Right cardiac atrium (tissue), 5 donors: ENCODE measurements at places on chromosomes 11 and 22.

GRCh38 chr11:95937358-95937757 is 13.5 kb upstream of the MTMR2 start:
- no peak for DNase-seq

GRCh38 chr22:41481131-41481830 is 12.4 kb downstream of the ACO2 start:
- DNase-seq, result no peak

DNA sequence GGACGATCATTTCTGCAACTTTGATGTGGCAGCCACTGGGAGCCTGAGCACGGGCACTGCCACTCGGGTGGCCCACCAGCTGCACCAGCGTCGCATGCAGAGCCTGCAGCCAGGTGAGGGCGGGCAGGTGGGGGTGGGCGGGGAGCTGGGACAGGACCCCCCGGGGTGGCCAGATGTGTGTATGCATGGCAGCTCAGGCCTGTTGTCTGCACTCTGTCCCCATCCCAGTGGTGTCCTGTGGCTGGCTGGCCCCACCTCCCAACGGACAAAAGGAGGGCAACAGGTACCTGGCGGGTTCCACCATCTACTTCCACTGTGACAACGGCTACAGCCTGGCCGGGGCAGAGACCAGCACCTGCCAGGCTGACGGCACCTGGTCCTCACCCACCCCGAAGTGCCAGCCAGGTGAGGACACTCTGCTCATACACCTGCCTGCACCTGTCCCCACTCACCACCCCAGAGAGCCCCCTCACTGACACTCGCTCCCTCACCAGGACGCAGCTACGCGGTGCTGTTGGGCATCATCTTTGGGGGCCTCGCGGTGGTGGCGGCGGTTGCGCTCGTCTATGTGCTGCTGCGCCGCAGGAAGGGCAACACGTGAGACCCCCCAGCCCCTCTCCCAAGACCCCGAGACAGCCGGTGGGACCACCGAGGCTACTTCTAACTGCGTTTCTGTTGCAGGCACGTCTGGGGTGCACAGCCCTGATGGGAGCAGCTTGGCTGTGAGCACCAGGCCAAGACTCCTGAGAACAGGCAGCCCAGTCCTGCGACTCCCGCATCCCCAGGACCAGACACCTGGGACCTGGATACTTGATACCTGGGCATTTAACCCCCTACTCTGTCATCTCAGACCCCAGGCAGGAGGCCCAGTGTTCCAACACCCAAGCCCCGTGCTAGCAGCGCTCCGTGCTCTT is 6.7 kb downstream of the SUSD2 start:
- no peak for DNase-seq

DNA sequence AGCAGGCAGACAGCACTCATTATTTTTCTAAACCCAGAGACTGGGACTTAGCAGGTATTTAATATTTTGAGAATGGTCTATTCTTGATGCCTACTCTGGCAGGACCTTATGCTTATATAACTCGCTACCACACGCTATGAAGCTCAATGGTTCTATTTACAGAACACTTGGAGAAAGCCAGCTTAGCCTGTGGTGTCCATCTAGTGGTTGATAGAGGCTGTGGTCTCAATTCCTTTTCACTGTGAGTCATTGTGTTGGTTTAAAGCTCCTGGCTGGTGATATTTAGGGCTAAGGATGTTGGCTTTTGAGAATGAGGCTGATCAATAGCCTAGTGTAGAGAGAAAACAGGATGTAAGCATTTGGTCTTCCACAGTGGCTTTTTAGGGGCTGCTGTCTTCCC is 206.4 kb downstream of the DBX1 start:
- DNase-seq, result no peak

GRCh38 chr11:113188371-113188834 is 126.0 kb upstream of the TTC12 start:
- no peak for DNase-seq

- no peak for DNase-seq
Measured at GRCh38 chr22:19665784-19666672, 48.3 kb upstream of the SEPTIN5 start.

DNA sequence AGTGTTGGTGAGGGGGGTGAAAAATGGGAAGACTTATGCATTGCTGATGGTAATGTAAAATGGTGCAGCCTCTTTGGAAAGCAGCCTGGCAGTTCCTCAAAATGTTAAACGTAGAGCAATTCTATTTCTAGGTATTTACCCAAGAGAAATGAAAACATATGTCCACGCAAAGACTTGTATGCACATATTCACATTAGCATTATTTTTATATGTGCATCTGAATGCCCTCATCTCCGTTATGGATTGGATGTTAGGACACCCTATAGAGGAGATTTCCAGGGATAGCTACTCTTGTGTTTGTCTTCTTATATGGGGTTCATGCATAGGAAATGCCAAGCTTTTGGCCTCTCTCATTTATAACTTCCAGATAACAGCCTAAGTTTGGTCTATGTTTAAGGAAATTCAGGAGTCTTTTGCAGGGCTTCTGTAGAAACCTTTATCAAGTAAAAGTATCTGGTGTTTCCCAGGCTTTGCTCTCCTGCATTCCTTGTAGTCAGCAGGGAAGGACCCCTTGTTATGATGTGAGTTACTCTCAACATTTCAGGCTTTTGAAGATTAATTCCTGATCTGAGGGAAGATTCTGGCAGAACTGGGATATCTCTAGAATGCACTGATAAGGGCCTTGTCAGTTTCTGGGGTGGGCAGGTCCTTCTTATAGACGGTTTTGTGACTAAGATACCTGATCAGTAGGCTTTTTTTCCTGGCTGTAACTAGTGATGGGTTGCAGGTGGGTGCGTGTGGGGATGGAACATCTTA is 116.8 kb downstream of the TEAD1 start:
- no peak for DNase-seq

- peak; percentile 42 for DNase-seq
Measured at GRCh38 chr22:50046481-50047245, 11.4 kb downstream of the TTLL8 start.

- DNase-seq, result no peak
Measured at GRCh38 chr11:14764579-14765527, 121.2 kb downstream of the PDE3B start.

GRCh38 chr11:64445651-64446050 is 86.7 kb downstream of the RPS6KA4 start:
- DNase-seq, result no peak

DNA sequence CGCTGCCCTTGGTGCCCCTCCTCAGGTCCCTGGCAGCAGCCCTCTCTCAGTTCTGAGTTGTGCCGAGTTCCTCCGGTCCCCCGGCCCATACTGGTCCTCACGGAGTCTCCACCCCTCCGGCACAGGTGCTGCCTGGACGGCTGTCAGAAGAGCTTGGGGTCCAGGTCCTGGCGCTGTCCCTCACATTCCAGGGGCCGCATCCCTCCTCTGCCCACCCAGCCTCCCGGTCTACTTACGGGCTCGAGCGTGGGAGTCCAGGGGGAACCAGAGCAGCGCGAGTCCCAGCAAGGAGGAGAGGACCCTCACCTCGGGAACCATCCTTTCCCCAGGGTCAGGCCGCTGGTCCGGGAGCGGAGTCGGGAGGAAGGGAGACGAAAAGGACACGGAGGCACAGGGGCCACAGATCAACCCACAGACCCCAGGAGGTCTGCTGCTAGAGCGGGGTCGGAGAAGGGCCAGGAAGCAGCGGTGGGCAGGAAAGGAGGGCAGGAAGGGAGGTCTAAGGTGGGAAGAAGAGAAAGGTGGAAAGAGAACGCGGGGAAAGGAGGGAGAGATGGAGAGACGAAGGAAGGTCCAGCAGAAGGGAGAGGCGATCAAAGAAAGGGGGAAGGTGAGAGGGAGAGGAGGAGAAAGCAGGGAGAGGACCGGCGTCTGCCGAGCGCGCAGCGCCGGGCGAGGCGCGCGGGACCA is 510 bp downstream of the CHRDL2 start:
- DNase-seq, result no peak

- no peak for DNase-seq
Measured at GRCh38 chr11:28657378-28658030, 549.3 kb downstream of the METTL15 start.

DNA sequence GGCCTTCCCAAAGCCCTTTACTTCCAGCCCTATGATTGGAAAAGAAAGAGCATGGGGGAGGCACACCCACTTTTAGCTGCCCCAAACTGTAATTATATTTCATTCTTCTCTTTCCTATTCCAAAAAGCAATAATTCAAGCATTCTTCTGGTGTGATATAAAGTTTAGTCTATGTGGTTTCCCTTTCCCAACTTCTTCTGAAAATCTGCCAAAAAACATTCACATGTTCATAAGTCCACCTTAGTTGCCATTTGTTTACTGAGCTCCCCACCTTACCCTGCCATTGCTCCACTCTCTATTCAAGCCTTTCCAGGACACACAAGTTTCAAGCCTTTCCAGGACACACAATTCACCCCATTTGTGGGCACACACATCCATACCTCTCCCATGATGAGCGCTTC is 111.6 kb upstream of the BMAL1 start:
- no peak for DNase-seq

DNA sequence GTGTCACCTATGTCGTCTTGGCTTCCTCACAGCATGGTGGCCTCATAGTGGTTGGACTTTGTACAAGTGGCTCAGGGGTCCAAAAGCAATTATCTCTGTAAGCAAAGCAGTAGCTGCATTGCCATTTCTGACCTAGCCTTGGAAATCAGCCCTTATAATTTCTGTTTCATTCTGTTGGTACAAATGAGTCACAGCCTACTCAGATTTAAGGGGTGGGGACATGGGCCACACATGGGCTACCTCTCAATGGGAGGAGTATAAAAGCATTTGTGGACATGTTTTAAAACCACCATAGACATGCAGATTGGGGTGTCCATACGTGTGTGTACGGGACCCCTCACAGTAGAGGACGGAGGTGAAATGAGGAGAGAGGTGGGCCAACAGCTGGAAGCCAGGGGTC is 41.6 kb downstream of the CHRDL2 start:
- DNase-seq, result peak; percentile 13

GRCh38 chr11:108198833-108199232 is 23.6 kb downstream of the NPAT start:
- no peak for DNase-seq

GRCh38 chr11:124891373-124891861 is 6.2 kb downstream of the ROBO4 start:
- peak; percentile 88 for DNase-seq

DNA sequence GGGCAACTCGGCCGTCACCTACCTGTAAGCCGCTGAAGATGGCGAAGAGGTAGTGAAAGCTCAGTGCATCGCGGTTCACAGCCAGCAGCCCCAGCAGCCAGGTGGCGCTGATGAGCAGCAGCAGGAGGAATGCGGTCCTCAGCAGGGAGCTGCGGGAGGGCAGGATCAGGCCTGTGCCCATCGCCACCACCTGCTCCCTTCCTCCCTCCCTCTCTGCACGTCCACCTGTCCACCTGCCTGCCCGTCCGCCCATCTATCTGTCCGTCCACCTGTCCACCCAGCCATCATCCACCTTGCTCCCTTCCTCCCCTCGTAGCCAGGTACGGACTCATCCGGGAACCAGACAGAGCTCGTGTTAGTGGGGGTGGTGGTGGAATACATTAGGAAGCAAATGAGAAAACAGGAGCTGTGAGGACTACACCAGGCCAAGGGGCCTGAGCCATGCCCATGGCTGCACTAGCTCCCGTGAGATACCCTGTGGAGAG is 32.2 kb downstream of the TRMU start:
- peak; percentile 60 for DNase-seq

- peak; percentile 61 for DNase-seq
Measured at GRCh38 chr22:36385491-36386350, 2.0 kb downstream of the MYH9 start.

DNA sequence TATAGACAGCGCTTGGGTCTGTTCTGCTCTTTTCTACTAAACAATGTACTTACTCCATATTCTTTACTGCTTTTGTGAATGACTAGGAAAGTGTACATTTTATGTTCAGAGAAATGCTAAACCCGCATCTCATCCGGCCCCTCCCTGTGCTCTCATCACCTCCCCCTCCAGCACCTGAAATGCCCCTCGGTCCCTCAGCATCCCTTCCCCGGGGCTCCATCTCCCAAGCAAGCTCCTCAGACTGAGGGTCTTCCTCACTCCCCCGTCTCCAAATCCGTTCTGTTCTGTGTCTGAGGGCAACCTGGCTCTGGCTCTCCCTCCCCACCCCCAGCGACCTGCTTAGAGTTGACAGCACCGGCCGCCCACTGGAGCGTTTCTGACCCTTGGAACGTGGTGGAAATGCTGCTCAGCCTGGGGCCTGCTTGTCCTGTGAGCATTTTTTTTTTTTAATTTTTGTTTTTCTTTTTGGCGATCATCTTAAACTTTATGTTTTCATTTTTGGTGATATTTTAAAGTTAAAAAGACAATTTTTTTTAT is 1.4 kb downstream of the SELENOO start:
- DNase-seq, result no peak

DNA sequence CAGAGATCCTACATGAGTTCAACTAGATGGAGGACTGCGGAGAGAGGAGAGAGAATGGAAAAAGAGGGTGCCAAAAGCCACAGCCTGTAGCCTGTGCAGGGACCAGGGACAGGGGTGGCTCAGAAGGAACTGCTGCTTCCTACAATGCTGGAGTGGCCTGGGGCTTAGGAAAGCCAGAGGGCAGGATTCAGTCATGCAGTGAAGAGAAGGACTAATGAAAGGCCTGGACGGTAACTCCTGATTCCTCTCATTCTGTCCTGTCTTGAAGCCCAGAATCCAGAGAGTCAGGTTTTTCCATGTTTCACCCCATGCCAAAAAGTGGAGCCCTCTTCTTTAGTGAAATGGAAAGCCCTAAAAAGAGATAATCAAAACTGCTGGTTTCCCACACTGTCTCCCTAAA is 48.4 kb upstream of the INCENP start:
- no peak for DNase-seq

GRCh38 chr11:35038211-35038928 is 100.6 kb upstream of the CD44 start:
- no peak for DNase-seq

DNA sequence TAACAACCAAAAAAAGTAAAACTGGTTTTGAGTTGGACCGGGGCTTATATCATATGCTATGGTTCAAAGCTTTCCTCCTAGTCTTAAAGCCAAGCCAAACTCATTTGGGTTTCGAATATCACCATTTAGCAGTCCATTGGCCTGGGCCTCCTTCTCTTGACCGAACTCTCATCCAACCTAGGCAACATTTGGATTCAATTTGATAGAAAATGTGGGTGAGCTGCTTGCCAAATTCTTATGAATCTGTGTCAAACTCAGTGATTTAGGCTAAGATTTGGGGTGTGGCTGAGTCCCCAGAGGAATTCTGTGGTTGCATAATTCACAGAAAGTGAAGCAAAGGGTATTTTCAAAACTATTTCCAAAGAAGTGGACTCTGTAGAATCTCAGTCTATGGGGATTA is 83.7 kb downstream of the BLID start:
- DNase-seq, result peak; percentile 54

DNA sequence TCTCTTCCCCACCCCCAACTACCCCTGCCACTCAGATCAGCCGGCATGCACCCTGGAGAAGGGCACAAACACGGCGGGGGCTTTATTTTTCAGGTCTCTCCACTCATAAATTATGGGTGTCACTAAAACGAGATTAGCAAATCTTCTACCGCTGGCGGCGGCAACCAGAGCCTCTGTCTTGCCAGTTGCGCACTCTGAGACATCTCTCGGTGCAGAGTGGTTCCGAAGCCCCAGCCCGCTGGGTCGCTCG is 125.3 kb upstream of the C11orf58 start:
- DNase-seq, result no peak
